Liver (tissue), 10 donors: ENCODE measurements at places on chromosomes 3 and 15. TPM values are rescaled to one million over a fixed set of nuclear protein-coding genes. Genes with fewer than 3 reads are reported as not detected.

DNA sequence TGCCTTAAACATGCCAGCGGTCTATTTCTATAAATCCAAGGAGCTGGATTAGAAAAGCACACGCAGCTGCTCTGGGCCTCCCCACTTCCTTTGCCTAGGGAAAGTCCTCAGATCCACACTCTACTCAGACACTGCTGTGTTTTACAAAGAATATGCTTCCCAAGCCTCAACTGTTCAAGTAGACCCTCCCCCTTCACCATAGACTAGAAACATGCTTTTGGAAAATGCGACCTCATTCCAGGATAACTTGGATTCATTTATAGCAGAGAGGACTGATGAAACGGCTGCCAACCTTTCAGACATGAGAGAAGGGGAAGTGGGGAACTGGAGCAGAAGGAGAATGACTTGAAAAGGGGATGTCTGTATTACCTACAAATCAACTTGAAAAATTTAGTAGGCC is 64.0 kb downstream of the P3H2 start:
- DNase-seq, result no peak

DNA sequence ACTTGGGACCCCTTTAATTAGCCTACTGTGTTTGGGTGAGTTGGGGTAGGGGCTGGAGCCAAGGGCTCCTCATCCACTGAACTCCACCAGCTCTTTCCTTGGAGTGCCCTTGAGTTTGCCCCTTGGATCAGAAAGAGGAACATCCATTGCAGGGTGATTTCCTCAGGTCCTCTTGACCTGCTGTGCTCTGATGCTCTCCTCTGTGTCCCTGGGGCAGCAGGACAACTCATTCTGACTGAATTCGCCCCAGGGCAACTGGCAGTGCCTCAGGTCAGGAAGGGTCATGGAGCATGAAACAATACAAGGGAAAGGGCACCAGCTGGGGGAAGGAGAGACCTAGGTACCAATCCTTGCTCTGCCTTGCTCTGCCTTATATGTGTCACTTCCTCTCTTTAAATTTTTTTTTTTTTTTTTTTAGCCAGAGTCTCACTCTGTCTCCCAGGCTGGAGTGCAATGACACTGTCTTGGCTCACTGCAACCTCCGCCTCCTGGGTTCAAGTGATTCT is 47.8 kb downstream of the BSN start:
- no peak for DNase-seq

DNA sequence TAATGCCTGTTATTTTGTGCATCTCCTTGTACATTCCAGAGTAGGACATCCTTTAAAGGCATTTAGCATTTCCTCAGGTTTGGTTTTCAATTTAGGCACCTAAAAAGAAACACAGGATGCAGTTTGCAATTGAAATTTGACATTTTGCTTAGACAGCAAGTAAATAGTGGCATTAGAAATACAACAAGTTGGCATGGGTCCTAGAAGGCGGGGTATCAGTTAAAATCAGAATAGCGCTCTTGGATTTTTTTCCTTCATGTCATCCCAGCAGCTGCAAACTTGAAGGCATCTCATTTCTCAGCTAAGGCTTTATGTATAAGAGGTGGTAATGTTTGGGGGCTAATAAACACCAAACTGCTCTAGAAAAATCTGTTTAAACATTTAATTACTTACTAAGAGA is 47.5 kb upstream of the SKOR1 start:
- no peak for DNase-seq

- no peak for DNase-seq
Measured at GRCh38 chr15:96687388-96688107, 357.0 kb downstream of the NR2F2 start.

DNA sequence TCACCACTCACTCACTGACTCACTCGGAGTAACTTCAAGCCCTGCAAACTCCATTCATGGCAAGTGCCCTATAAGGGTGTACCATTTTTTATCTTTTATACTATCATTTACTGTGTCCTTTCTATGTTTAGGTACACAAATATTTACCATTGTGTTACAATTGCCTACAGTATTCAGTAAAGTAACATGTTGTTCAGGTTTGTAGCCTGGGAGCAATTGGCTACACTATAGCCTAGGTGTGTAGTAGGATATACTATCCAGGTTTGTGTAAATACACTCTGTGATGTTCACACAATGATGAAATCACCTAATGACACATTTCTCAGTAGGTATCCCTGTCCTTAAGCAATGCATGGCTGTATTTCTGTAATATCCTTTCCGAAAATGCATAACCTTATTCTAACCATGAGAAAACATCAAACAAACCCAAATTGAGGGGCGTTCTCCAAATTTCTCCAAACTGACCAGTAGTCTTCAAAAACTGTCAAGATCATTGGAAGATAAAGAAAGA is 17.9 kb upstream of the CNOT10 start:
- DNase-seq, result no peak

DNA sequence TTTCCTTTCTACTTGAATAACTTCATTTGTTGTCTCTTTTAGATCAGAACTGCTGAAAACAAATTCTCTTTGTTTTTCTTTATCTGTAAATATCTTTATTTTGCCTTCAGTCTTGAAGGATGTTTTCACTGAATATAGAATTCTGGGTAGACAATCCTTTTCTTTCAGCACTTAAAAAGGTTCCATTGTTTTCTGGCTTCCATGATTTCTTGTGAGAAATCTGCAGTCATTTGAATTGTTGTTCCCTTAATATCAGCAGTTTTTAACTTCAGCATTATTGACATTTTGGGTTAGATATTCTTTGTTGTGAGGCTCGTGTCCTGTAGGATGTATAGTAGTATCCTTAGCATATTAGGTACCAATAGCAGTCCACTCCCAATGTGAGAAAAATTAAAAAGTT is 65.8 kb downstream of the SV2B start:
- no peak for DNase-seq

DNA sequence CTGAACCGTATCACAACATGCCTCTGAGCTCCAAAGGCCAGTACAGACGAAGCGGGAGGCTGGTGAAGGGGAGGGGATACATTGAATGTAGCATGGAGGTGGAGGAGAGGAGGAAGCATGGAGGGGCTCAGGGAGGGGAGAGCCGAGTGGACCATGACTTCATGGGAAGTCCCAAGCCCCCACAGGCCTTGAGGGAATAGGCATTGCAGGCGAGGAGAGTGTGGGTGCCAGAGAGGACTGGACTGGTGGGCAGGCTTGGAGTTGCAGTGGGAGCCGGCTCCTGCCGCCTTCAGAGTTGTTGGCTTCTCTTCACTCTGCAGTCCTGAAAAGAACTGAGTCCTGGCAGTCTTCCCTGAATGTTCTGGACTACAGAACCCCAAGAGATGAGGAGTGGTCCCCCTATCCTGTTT is 3.3 kb upstream of the RNU6-1 start:
- DNase-seq, result no peak

DNA sequence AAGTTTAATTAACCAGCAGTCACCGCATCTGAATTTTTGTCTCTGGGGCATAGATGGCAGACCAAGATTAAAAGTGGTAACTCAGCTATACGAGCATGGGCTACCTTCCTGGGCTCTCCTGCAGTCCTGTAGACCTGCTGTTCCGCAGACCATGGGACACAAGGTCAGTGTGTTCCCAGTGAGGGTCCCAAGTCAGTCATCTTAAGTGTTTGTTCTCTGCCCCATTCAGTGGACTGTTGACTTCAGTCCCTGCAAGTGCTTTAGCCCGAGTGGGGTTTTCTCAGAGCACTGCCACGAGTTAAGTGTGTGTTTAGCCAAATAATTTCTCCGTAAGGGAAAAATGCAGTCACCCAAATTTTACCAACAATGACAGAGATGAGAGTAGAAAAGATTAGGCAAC is 4.9 kb upstream of the EXOG start:
- DNase-seq, result no peak

- DNase-seq, result no peak
Measured at GRCh38 chr3:131075632-131076328, 49.1 kb downstream of the NEK11 start.

DNA sequence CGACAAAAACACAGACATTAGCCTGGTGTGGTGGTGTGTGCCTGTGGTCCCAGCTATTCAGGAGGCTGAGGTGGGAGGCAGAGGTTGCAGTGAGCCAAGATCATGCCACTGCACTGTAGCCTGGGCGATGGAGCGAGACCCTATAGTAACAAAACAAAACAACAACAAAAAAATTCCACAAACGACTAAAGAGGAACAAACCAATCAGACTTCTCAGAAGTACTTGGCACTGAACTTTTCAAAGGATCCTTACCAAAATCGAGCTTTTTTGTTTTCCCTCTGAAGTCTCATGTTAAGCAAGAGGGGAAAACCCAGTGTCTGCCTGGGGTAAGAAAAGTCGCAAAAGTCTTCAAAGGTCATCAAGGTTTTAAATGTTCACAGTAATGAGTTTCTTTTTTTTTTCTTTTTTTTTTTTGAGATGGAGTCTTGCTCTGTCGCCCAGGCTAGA is 30.1 kb upstream of the TFRC start:
- no peak for DNase-seq

GRCh38 chr3:123409443-123410148 is 39.3 kb downstream of the ADCY5 start:
- peak; percentile 41 for DNase-seq

DNA sequence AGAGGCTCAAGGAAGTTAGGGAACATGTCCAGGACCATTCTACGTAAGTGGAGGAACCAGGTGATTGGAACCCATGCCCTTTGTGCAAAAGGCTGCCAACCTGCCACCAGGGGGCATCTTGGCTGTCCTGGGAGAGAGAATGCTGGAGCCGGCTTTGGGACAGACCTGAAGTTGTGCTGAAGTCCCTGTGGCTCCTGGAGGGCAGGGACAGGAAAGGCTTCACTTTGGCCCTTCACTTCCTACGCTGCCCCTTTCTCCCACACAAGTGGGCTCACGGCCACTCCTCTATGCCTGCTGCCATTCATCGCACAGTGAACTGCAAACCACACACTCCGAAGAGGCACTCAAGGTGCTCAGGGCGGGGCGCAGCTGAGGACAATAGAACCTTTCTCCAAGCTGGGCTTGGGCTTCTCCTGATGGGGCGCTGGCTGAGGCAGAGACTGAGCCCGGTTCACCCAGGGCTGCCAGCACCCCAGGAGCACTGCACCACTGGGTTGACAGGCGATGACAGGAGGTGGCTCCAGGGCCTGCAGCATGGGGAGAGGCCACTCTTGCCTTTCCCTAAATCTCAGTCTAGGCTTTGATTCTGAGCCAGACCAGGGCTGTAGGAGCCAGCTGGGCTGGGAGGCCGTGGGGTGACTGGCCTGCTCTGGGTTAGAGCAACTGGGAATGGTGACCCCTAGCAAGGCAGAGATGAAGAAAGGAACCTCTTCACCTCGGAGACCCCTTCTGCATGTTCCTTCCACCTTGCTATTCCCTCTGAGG is 8.4 kb downstream of the SHF start:
- no peak for DNase-seq

DNA sequence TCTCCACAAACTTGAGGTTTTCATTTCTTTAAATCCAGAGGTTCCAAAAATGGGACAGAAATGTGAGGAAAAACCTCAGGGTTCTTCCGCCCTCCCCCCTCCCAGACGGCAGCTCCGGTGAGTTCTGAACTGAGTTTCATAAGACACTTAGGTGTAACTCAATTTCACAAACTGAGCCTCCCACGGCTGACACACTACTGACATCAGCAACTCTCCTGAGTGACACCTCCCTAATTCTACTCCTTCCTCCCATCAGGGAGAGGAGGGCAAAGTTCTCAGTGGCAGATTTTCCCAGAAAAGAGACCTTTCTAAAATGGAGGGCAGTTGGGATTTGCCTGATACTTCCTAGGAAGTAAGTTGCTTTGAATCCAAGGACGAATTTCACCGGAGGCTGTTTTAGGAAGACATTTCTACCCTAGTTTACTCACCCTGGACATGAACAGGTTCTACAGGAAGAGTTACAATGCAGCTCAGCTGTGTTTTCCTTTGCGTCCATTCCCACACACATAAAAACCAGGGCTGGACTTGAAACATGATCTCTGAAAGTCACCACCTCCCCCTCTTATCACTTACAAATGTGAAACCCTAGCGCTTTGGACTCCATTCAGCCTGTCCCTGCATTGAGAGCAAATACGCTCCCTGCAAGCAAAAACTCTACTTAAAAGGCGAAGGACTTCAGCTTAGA is 78.1 kb upstream of the LMOD3 start:
- DNase-seq, result peak; percentile 44

- DNase-seq, result no peak
Measured at GRCh38 chr15:101563176-101563796, 73.8 kb upstream of the PCSK6 start.

DNA sequence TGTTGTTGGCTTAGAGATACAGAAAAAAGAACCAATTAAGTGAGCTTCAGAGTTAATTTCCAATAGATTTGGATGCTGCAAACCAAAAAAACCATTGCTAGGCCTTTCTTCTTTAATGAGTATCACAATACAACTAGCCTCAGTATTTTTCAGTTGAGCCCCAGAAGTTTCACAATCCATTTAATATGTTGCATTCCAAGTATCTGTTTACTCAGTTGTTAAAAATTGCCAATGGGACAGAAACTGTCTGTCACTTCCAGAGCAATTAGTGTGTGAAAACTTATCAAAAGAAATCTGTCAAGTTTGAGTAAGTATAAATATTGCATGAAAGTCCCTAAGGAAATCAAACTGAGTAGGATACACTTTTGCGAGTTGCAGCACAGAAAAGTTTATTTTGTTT is 247.8 kb downstream of the IL5RA start:
- DNase-seq, result no peak

- DNase-seq, result no peak
Measured at GRCh38 chr15:34782901-34783300, 12.4 kb downstream of the ACTC1 start.

GRCh38 chr3:78880603-78881461 is 887.0 kb downstream of the ROBO1 start:
- no peak for DNase-seq

DNA sequence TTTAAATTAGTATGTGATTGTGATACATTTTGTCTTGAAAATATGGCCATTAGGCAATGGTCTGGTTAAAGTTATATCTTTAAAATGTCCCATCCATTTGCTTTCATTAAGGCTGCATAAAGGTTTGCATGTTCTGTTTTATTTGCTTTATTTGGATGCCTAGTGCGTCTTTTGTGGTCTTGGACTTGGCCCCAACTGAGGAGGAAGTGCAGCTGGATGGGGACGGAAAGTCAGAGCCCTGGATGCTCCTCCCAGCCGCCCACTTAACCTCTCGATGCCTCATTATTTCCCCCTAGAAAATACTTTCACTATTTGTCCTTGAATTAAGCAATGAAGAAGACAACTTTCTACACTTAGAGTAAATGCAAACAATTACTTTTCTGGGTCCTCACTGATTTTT is 898.2 kb downstream of the MCTP2 start:
- no peak for DNase-seq

- no peak for DNase-seq
Measured at GRCh38 chr3:113277414-113277813, 66.1 kb downstream of the BOC start.

- DNase-seq, result no peak
Measured at GRCh38 chr3:113454057-113454456, 12.8 kb upstream of the CFAP44 start.

GRCh38 chr3:14773691-14774128 is 45.1 kb upstream of the FGD5 start:
- DNase-seq, result peak; percentile 29

- no peak for DNase-seq
Measured at GRCh38 chr3:33032938-33033337, 64.0 kb downstream of the GLB1 start.

ARRDC4 gene
- polyA plus RNA-seq, result 4.5 TPM

TMIE gene
- 0.26 TPM for polyA plus RNA-seq

ST6GAL1 gene
- polyA plus RNA-seq, result 280 TPM

TRMT10C gene
- 30.3 TPM for polyA plus RNA-seq

PAK6 gene
- 0.13 TPM for polyA plus RNA-seq

CELSR3 gene
- 0.16 TPM for polyA plus RNA-seq

ZNF660 gene
- 0.24 TPM for polyA plus RNA-seq

CD200 gene
- 0.10 TPM for polyA plus RNA-seq

ABI3BP gene
- polyA plus RNA-seq, result 2.5 TPM
